ENCODE measurements at places on chromosomes 6 and 20.

DNA sequence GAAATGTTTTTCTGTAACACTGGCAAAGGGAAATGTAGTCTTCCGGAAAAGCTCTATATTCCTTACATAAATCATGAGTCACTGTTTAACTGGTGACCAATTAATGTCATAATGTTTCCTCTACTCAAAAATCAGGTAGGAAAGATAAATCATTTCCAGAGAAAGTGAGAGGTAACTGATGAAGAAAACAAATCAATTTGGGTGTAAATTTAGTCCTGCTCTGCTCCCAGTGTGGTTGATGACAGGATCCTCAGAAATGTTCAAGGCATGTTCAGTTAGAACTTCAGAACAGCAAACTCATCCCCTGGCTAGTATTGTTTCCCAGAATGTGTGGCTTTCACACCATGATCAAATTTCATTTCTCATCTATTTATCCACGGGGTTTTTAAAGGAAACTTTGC lies 38.8 kb upstream of the SPACA1 start:
- H3K4me1 ChIP-seq, result no peaks in the 10 kb centered on the region
- H3K27me3 ChIP-seq, result no peaks in the 10 kb centered on the region
- H3K36me3 ChIP-seq, result no peaks in the 10 kb centered on the region
- peak overlapping the region; percentile 8 for H3K27ac ChIP-seq

- H3K27me3 ChIP-seq, result no peaks in the 10 kb centered on the region
- no peaks in the 10 kb centered on the region for H3K4me1 ChIP-seq
- DNase-seq, result no peak
- no peaks in the 10 kb centered on the region for H3K36me3 ChIP-seq
Measured at GRCh38 chr20:43987531-43987930, 72.9 kb downstream of the TOX2 start.

GRCh38 chr6:4895971-4896370 lies 107.9 kb downstream of the RPP40 start:
- H3K4me1 ChIP-seq, result no peaks in the 10 kb centered on the region
- DNase-seq, result no peak
- no peak overlapping the region for H3K27ac ChIP-seq
- peaks cover 4% of the 10 kb centered on the region for H3K36me3 ChIP-seq

DNA sequence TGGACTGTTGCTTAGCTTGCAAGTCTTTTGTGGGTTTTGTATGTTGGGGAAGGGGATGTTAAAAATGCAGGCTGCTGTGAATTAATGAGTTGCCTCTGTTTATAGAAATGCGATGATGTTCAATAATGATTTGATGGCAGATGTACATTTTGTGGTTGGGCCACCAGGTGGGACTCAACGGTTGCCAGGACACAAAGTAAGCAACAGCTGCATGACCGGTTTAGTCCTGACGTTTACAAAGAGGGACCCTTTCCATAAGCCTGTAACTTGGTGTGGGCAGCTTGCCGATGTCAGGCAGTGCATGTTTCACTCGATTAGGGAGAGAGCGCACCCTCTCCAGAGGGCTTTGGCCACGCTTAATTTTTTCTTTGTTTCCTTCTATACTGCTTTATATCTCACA lies 1.3 kb downstream of the BTBD3 start:
- peaks cover 10% of the 10 kb centered on the region for H3K36me3 ChIP-seq
- peak; percentile 12 for DNase-seq
- no peaks in the 10 kb centered on the region for H3K27me3 ChIP-seq
- H3K4me3 ChIP-seq, result no peak overlapping the region

GRCh38 chr6:6177754-6178153 lies 142.7 kb downstream of the F13A1 start:
- DNase-seq, result no peak
- no peak overlapping the region for H3K27ac ChIP-seq
- no peaks in the 10 kb centered on the region for H3K36me3 ChIP-seq
- H3K4me3 ChIP-seq, result no peak overlapping the region
- H3K4me1 ChIP-seq, result no peaks in the 10 kb centered on the region

DNA sequence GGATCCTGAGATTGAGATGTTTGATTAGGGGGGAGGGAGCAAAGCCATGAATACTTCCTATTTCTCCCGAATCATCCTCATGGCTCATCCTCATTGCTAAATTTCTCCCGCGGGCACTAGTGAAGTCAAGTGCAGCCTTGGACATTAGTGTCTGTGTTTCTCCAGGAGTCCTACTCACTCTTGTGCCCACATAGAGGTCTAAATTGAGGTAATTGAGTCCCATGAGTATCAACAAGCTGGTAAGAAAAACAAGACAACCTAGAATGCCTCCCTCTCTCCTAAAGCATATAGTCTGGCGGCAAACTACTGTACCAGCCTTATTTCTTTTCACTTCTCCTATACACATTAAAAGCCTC lies 420 bp downstream of the CENPQ start:
- H3K36me3 ChIP-seq, result peaks cover 4% of the 10 kb centered on the region
- H3K4me3 ChIP-seq, result peak overlapping the region; percentile 98
- no peak for DNase-seq
- H3K27me3 ChIP-seq, result no peaks in the 10 kb centered on the region

DNA sequence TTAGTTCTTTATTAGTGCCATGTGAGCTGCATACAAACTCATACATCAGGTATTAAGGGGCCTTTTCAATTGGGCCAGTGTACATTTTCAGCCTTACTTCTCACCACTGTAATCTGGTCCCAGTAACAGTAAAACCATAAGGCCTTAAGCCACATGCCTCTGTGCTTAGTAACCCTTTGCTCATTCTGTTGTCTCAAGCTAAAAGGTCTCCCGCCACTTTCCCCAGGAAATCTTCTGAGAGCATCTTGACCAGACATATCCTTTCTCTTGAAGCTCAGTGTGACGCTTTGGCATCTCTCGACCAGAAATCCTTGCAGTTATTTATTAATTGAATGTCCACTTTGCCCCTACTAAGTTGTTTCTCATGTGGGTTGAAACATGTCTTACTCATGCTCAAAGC lies 68.0 kb downstream of the CYP39A1 start:
- H3K4me3 ChIP-seq, result no peak overlapping the region
- DNase-seq, result peak; percentile 2
- no peaks in the 10 kb centered on the region for H3K36me3 ChIP-seq
- H3K4me1 ChIP-seq, result no peaks in the 10 kb centered on the region
- no peaks in the 10 kb centered on the region for H3K27me3 ChIP-seq

GRCh38 chr20:62953839-62954703 lies 1.6 kb downstream of the SLC17A9 start:
- peak; percentile 48 for DNase-seq
- peaks cover 7% of the 10 kb centered on the region for H3K4me1 ChIP-seq
- H3K4me3 ChIP-seq, result peak overlapping the region; percentile 14
- H3K27me3 ChIP-seq, result no peaks in the 10 kb centered on the region
- H3K36me3 ChIP-seq, result peaks cover 4% of the 10 kb centered on the region
- H3K27ac ChIP-seq, result no peak overlapping the region

DNA sequence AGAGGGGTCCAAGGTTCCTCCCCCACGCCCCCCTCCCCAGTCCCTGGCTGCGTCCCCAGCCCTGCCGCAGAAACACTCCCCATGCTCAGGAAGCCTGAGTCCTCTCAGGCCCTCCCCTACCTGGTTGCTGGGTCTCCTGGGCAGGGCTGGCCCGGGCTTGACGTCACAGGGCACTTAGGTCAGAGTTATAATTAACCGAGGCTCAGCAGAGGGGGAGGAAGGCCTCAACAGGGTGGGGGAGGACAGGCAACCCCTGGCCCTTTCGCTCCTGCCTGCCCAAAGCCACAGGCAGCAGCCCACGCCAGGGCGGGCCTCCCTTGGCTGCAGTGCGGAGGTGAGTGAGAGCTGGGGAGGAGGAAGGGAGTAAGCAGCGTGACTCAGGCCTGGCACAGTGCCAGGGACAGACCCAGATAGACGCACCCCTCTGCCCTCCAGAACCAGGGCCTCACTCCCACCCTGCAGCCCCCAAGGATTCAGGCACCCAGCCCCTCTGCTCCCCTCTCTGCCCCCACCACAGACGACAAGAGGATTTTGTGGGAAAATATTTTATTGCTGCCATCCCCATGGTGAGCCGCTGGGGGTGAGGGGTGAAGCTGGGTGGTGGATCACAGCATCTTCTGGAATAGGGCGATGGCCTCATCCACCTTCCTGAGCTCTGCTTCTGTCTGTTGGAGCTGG lies at the start of gene VWA7:
Gene VWA7, minus strand, starts transcription at position 340 of the 678 bp plus-strand sequence. CDS start 549 bp downstream, outside the sequence.
- H3K4me1 ChIP-seq, result peaks cover 16% of the 10 kb centered on the region
- H3K36me3 ChIP-seq, result no peaks in the 10 kb centered on the region
- no peak within 1 kb of the TSS for H3K4me3 ChIP-seq
- H3K27ac ChIP-seq, result peak within 1 kb of the TSS; percentile 21
- peak; percentile 66 for DNase-seq
- no peaks in the 10 kb centered on the region for H3K27me3 ChIP-seq

- DNase-seq, result no peak
- no peak overlapping the region for H3K27ac ChIP-seq
- no peaks in the 10 kb centered on the region for H3K36me3 ChIP-seq
- no peaks in the 10 kb centered on the region for H3K27me3 ChIP-seq
Measured at GRCh38 chr6:5384276-5384675, 123.0 kb downstream of the FARS2 start.

DNA sequence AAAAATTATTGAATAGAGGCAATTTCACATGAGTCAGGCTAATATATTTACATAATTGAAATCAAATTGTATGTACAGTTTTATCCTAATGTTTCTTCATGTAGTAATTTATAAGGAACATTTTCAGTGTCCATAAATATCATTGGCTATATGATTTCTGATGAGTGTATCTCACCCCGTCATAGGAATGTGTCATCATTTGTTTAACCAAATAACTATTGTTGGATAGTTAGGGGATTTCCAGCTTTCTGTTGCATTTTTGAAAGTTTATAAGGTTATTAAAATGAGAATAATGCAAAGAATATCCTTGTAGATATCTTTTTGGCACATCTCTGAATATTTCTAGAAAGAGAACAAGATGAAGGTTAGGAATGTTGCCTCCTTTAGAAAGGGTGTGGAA lies 39.0 kb downstream of the SYTL3 start:
- no peak for DNase-seq
- H3K27ac ChIP-seq, result no peak overlapping the region
- no peaks in the 10 kb centered on the region for H3K36me3 ChIP-seq
- H3K27me3 ChIP-seq, result no peaks in the 10 kb centered on the region
- no peak overlapping the region for H3K4me3 ChIP-seq

DNA sequence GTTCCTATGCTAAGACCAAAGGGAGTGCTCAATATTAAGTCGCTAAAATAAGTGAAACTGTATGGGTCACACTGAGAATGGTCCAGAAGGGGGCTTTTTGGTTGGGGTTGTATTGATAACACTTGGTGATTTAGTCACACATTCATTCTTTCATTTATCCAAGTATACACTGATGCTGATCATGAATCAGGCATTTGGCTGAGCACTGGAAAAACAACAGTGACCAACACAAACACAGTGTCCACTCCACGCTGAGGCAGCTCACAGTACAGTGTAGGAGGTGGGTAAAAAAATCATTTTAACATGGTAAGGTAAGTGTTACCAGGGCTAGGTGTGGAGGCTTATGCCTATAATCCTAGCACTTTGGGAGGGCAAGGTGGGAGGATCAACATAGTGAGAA lies 9.2 kb upstream of the FAM83C start:
- DNase-seq, result no peak
- peaks cover 59% of the 10 kb centered on the region for H3K4me1 ChIP-seq
- H3K36me3 ChIP-seq, result no peaks in the 10 kb centered on the region

- peaks cover 2% of the 10 kb centered on the region for H3K27me3 ChIP-seq
- no peaks in the 10 kb centered on the region for H3K4me1 ChIP-seq
- DNase-seq, result peak; percentile 9
- no peaks in the 10 kb centered on the region for H3K36me3 ChIP-seq
- no peak overlapping the region for H3K27ac ChIP-seq
- H3K4me3 ChIP-seq, result no peak overlapping the region
Measured at GRCh38 chr6:46440141-46440540, 51.1 kb downstream of the RCAN2 start.

Measured in astrocyte (in vitro differentiated cells and primary cell).